Kasumi-1 (cell line): ENCODE measurements at places on chromosomes 5 and 9.

- DNase-seq: no peak
Measured at GRCh38 chr5:37619353-37619752, 220.5 kb downstream of the GDNF start.

- DNase-seq: no peak
Measured at GRCh38 chr5:170636801-170637477, 133.1 kb downstream of the KCNIP1 start.

DNA sequence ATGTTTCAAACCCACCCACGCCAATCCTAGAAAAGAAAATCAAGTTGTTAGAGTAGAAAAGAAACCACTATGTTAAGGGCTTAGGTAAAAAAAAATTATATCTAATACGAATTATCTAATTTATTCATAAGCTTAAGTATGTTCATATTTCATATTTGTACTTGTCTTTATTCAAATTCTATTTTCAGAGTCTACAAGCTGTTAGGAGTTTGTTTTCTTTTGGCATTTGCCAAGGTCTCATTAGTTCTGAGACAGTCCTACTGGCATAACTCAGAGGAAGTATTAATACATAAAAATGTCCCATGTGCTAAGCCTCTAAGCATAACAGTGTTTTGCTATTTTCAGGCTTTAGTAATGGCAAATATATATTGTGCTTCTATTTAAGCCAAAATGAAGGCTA lies 57.6 kb downstream of the STARD4 start:
- no peak for DNase-seq

GRCh38 chr9:113275157-113276131 lies at the start of the genes CDC26 and PRPF4:
TSS of gene CDC26 (minus strand) at chr9:113275572. CDS start at chr9:113272507, 3,065 bp downstream.
TSS of gene PRPF4 (plus strand) at chr9:113275658. CDS start at chr9:113275744, 86 bp downstream.
- DNase-seq: peak; percentile 98

- no peak for DNase-seq
Measured at GRCh38 chr5:73485715-73486114, 12.5 kb upstream of the BTF3 start.

- no peak for DNase-seq
Measured at GRCh38 chr9:137035507-137035834, 3.6 kb upstream of the FUT7 start.

GRCh38 chr9:73176450-73176875 lies 24.8 kb downstream of the ANXA1 start:
- DNase-seq: no peak

DNA sequence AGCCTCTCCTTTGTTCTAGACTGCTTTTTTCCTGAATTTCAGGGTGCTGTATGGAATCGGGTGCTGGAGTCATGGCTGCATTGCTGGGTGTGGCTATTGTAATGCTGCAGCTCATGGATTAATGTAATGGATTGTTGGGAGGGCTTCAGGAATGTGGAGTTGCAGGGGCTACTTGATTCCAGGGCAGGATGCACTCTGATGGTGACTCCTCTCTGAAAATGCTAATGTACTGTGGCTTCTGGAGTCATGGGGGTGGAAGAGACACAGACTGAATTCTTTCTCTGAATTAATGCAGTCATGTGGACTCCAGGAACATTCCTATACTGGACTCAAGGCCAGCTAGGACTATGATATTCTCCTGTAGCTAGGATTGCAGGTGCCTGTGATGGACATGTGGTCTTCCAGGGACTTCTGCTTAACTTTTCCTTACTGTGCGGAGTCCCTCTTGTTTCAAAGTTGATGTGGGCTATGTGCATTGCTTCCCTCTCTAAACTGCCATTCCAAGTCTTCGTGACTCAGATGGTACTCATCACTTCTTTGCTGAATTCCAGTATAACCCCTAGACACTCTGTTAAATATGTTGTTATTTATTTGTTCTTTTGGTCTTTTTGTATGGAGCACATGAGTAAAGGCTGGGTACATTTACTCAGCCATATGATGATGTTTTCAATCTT lies 396.2 kb downstream of the KCTD16 start:
- no peak for DNase-seq

GRCh38 chr5:135027266-135027696 lies 6.7 kb downstream of the PITX1 start:
- DNase-seq: no peak

DNA sequence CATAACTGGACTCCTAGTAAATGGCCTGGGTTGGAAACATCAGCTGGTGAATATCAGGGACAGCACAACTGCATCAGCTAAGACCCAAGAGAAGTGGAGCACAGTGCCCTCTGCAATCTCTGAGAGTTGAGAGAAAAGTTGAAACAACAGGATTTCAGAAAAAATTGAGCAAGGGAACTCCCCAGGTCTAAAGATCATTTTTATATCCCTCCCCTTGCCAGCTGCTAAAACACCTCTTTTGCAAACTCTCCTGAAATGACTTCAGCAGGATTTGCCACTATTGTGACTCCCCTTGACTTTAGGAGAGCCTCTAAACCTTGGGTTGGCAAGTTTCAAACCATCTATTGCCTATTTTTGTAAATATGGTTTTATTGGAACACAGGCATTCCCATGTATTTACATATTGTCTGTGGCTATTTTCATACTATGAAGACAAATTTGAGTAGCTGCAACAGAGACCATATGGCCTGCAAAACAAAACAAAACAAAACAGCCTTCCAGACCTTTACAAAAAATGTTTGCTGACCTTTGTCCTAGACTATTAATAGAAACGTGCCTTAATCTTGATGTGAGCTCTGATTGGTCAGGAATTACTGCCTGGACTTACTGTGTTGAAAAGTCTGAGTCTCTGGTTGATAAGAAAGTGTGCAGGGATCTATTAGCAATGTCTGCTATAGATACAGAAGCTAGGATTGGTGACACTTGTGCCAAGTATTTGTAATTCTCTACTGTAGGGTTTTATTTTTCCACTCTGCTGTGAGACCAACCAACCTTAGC lies 37.7 kb upstream of the PLPPR1 start:
- no peak for DNase-seq

GRCh38 chr5:3818624-3819023 lies 223.0 kb downstream of the IRX1 start:
- no peak for DNase-seq

DNA sequence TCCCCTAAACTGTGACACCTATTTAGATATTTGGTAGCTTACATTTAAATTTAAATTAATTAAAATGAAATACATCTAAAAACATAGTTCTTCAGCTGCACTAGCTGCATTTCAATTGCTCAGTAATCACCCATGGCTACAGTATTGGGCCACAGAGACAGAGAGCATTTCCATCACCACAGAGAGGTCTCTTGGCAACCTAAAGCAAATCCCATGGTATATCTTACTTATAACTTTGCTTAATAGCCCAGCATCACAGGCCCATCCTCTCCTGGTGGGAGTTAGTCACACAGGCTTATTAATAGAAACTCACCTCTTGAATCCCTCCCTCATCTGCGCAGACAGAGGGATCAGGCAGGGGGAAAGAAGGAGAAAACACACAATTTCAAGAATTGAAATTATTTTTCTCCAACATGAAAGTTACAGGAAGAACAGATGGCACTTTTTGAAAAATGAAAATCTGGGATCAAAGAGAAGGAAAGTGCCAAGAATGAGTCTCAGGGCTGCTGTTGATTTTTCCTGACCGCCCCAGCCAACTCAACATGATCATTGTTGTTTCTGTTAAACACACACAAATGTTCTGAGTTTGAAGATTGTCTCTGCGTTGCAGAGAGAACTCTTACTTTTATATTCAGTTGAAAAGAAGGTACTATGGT lies 144.6 kb downstream of the CMYA5 start:
- DNase-seq: no peak

GRCh38 chr9:72440992-72441847 lies 76.2 kb upstream of the ZFAND5 start:
- no peak for DNase-seq

DNA sequence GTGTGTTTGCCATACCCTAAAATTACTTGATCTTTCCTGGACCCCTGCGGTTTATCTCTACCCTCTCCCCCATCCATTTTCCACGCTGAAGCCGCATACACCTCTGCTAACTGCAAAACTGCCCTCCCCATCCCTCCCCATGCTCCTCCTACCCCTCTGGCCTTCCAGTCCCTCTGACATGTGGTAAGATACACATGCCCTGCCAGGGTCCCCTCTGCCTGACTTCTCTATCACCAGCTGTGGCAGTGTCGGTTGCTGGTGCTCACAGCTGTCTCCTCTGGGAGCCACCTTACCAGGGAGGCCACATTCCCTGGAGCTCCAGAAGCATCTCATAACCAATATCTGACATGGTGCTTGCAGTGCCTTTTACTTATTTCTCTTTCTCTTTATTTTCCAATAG lies 58.9 kb upstream of the COL15A1 start:
- no peak for DNase-seq

- no peak for DNase-seq
Measured at GRCh38 chr5:158023266-158023665, 164.3 kb upstream of the CLINT1 start.

GRCh38 chr9:134636149-134636507 lies 5.5 kb upstream of the COL5A1 start:
- DNase-seq: no peak
